Activated T-helper 1 cell treated with anti-CD3 and anti-CD28 coated beads, Interleukin-12 subunit alpha, Interleukin-12 subunit beta, Interleukin-2, Interleukin-4 antibody, amounts not matched to agents 30 ng/mL and 10 ng/mL and 1 ng/mL, durations not matched to agents 14 hours and 24 hours and 36 hours (primary cell): ENCODE measurements at places on chromosomes 11 and 22.

GRCh38 chr11:37264783-37265182 is 666.7 kb upstream of the RAG2 start:
- no peak for DNase-seq

DNA sequence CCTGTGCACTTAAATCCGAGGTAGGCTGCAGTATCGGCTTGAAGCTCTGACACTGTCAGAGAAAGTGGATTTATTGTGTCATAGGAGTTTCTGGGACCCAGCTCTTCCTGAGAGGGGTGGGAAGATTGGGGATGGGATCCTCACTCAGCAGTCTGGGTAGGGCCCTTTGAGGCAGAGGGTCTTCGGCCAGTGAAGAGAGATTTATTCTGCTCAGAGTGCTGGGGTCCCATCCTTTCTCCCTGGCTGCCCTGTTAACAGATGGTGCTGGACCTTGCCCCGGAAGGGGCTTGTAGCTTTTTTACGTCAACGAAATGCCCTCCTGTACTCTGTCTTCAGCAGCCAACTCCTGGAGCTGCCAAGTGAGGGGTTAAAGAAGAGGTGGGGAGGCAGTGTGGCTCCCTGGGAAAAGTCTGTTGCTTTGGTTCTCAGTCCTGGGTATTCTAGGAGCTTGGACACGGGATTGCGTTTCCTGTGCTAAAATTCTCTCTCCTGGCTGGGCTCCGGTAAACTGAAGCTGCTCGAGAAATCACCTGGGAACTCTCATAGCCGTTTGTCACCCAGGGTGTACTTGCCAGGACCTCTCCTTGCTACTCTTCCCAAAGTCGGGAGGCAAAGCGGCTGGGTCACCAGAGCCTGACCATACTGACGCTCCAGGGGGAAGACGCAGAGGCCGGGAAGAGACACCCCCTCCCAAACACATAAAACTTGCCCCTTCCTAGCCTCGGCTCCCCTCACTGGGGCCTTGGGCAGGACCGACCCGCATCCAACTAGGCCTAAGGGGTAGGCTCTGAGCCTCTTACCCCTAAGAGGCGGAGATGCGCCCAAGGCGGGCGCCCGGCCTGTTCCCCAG is 806 bp upstream of the SMDT1 start:
- no peak for DNase-seq

DNA sequence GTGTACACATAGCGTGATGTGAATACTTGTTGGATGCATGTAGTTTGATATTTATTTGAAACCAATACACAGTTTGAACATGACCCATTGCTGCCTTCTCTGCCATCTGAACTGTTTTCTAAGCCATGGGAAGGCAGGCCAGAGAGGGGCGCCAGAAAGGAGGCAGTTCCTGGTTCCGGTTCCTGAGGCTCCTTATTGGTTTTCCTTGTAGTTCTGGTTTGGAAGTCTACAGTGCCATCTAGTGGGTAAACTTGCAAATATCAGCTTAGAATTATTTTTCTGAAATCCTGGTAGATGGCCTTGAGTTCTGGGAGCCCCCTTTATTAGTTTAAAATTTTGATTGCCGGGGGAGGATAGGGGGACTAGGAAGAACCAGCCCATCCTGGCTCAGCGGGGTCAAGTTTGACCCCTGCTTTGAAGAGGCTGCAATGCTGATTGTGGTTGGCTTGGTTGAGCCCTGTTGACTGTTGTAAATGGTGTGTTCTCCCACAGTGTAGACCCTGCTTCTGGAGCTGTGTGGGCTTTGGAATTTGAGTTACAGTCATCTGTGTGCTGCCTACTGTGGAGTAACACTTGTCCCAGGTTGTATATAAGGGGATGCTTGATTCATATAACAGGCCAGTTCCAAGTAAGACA is 48.4 kb downstream of the GRAMD1B start:
- DNase-seq: peak; percentile 9

- DNase-seq: peak; percentile 31
These were observed 1.6 kb downstream of the C1QTNF6 start for GRCh38 chr22:37186228-37186996.

DNA sequence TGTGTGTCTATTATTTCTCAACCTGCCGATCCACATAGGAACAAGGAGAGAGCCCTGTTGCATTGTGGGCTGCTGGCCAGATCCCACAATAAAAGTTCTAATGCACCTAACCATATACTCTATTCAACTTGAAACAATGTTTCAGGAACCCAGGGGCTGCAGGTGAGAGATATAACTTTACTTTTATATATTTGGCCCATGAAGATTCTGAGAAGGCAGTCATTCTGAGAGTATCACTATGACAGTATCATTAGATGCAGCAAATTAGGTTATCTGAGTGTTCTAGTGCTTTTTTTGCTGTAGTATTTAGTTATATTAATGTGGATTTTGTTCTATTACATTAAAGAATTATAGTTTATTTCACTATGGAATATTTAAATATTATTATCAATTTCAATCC is 655.1 kb upstream of the ARHGAP42 start:
- DNase-seq: no peak

DNA sequence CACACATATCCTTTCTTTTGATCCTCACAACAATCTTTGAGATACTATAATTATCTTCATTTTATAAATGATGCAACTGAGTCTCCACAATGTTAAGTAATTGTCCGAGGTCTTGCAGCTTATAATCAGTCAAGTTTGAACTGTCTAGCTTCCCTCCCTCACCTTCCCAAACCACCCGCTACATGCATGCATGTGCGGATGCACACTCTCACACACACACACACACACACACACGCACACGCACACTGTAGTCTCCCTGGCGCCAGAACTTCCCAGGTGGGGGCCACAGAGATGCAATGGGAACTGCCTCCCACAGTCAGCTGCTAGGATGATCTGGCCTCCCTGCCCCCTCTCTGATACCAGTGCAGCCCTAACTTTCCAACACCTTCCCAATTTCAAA is 501.3 kb downstream of the BUD13 start:
- no peak for DNase-seq

DNA sequence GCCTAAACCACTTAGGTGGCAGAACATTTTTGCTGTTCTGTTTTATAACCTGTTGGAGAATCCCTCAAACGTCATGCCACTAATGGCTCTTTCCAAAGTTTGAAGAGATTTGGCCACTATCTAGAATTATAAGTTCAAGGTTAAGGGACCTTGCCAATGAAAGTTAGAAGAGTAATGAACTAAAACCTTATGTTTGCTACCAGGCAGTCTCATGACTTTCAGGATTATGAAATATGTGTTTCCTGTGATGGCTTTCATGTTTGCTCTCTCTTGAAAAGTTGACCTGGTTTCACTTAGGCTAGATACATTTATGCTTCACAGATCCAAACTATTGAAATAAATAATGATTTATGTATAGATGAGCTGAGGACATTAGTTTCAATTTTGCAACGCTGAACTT is 340.0 kb downstream of the LRRC4C start:
- DNase-seq: no peak

DNA sequence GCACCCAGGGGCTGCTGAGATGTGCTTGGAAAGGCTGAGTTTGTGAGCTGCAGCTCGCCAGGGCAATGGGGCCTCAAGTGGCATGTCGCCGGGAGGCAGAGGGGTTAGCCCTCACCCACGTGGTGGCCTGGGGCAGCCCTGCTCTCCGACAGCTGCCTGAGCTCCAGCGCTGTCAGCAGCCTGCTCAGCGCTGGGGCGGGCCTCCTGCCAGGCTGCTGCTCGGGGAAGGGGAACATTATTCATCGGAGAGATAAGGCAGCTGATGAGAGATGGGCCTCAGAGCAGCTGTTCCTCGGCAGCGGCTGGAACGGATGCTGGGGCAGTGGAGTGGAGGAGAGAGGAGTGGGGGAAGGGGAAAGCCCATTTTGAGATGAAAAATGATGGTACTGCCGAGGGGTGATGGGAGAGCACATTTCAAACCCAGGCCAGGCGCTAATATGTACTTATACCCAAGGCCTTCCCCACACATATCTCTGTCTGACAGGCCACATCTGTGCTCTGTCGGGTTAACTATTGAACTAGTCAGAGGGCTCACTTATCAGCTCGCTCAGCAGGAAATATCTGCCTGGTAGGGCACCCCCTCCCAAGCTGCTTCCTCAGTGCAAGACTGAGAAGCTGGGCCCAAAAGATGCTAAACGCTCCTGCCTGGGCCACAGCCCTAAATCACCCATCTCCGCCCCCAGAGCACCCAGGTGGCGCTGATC is 79.5 kb downstream of the TIMP3 start:
- DNase-seq: no peak

DNA sequence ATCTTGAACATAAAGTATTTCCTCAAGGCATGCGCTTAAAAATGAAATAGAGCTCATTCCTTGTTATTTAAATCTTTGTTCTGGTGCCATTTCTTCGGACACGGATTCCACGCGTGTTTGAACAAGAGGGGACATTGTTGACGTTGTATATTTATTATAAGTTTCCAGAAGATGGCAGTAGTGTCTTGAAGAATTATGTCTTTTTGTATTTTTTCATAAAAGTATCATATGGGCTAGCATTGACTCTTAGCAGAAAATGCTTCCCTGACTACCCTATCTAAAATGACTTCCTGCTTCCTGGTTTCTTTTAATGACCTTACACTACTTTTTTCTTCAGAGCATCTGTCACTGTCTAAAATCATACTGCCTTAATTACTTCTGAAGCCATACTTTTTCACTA is 20.4 kb downstream of the BIRC2 start:
- DNase-seq: no peak

DNA sequence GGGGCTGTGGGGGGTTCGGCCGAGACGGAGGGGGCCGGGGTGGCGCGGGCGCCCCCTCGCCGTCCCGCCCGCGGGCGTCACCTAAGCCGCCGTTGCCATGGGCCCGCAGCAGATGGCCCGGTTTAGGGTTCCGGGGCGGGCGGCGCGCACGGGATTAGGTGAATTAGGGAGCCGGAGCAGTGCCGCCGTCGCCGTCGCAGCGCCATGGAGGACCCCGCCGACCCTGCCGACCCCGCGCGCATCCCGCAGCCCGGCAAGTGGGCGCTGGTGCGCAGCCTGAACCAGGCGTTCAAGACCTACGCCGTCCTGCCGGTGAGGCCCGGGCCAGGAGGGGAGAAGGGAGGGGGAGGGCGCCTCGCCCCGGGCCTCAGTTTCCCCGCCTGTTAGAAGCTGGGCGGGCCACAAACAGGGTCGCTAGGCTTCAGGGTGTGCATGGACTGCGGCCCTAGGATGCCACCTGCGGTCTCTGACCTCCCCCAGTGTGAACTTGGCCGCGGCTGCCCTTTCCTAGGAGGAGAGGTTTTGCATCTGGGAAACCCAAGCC is 10.1 kb downstream of the MYO7A start:
- no peak for DNase-seq

DNA sequence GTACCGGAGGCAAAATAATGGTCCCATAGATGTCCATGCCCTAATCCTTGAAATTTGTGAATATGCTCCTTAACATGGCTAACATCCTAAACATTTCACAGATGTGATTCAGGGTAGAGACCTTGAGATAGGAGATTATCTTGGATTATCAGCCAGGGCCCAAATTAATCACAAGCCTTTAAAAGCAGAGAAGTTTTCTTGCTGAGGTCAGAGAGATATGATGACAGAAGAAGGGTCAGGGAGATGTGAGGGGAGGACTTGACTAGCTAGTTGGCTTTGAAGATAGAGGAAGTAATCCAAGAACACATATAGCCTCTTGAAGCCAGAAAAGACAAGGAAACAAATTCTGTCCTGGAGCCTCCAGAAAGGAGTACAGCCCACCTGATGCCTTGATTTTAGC is 19.1 kb upstream of the FDX1 start:
- DNase-seq: no peak

DNA sequence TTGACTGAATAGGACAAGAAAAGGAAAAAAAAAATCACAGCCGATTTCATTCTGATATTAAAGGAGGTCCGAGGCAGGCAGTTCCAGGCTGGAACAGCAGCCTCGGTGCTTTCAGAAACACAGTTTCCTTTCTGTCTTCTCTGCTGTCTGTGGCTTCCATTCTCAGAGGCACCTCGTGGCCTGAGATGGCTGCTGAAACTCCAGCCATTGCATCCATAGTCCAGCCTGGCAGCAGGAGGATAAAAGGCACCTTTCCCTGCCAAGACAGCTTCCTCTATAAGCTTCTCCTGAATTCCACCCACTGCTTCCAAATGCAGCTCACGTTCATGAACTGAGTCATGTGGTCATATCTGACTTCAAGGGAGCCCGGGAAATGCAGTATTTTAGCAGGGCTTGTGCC is 390.5 kb downstream of the TBC1D22A start:
- DNase-seq: no peak

GRCh38 chr11:8268530-8269400 is 5.1 kb upstream of the LMO1 start:
- DNase-seq: no peak

- no peak for DNase-seq
These were observed 110.9 kb downstream of the NTM start for GRCh38 chr11:131481303-131481702.
